Stimulated activated CD8-positive, alpha-beta memory T cell treated with anti-CD3 and anti-CD28 coated beads, Interleukin-7, amount 100 ng/mL, for 1 hour (primary cell): ENCODE measurements at places on chromosomes 5 and 9.
A peak's percentile ranks its signal among the peaks of the same experiment; 100 is the strongest.

DNA sequence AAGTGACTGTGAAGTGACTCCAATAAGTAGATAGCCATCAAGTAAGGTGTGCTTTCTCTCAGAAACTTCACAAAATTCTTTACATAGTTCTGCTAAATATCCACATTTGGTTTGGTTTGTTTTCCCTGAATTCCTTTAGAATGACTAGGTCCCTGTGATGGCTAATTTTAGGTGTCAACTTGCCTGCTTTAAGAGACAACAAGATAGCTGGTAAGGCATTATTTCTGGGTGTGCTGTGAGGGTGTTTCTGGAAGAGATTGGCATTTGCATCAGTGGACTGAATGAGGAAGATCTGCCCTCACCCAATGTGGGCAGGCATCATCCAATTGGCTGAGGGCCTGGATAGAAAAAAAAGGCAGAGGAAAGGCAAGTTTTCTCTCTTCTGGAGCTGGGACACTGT, 8.3 kb upstream of the PTBP3 start:
- DNase-seq, result no peak

DNA sequence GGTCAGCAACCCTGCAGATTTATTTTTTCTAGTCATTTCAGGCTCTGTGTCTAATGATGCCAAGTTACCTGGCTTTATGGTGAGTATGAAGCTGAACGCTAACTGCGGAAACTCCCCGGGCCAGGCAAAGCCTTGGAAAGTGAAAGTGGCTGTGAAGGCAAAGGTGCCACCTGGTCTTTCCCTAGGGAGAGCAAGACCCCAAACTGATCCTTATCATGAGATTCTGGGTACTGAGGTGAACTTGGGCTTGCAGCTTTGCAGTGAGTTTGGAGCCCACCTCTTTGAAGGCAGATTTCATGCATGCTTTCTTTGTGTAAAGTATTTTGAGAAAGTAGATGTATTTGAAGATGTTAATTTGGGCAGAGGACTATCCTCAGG, 63.3 kb downstream of the CARTPT start:
- no peak for DNase-seq

DNA sequence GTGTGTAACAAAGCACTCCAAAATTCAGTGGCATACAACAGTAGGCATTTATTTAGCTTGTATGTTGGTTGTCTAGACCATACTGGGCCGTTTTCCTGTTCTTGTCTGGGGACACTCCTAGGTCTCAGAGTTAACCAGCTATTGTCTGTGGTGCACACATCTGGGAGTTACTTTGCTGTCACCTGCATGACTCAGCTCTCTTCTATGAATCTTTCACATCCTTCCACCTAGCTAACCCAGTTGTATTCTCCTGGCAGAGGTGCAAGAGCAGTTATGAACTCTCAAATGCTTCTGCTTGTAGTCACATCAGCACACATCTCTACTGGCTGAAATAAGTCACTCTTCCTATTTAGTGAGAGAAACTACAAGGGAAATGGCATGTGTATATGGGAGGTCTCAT, 138.1 kb downstream of the BAAT start:
- no peak for DNase-seq

DNA sequence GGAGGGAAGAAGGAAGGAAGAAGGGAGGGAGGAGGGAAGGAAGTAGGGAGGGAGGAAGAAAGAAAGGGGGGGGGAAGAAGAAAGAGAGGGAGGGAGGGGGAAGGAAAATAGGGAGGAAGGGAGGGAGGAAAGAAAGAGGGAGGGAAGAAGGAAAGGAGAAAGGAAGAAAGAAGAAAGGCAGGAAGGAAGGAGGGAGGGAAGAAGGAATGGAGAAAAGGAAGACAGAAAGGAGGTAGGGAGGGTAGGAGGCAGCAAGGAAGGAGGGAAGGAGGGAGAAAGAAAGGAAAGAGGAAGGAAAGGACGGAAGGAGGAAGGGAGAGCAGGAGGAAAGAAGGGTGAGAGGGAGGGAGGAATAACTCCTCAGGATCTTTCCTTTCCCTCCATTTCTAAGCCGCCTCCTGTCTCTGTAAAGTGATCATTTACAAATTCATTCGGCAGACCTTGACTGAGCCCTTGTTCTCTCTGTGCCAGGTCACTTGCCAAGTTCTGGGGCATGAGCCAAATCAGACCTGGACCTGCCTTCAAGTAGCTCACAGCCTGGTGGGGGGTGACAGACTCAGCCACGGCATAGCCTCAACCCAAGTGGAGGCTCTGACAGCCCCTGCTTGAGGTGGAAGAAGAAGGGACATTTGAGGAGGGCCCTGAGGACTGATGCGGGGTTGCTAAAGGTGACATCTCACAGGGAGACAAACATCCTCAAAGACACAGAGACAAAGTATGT, 69.0 kb upstream of the HRH2 start:
- DNase-seq, result no peak

- DNase-seq, result no peak
These were observed 35.2 kb upstream of the PLEKHG4B start for GRCh38 chr5:56561-57290.

GRCh38 chr9:34884747-34885189, 73.3 kb upstream of the PHF24 start:
- DNase-seq, result no peak

DNA sequence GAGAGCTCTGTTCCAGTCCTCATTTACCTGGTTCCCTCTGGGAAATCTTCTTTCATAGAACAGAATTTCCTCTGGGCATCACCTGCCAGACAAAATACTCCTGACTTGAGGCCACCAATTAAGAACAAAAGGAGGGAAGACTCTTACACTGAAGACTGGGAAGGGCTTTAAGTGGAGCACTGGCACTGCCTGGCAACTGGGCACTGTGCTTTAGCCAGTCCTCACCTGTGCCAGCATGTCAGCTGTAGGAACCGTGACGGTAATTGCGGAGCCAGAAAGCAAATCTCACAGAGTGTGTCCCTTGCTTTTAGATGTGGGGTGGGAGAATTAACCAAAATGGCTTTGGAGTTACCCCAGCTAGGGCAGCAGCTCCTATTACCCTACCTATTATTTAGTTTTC, 40.6 kb downstream of the FAM219A start:
- no peak for DNase-seq

DNA sequence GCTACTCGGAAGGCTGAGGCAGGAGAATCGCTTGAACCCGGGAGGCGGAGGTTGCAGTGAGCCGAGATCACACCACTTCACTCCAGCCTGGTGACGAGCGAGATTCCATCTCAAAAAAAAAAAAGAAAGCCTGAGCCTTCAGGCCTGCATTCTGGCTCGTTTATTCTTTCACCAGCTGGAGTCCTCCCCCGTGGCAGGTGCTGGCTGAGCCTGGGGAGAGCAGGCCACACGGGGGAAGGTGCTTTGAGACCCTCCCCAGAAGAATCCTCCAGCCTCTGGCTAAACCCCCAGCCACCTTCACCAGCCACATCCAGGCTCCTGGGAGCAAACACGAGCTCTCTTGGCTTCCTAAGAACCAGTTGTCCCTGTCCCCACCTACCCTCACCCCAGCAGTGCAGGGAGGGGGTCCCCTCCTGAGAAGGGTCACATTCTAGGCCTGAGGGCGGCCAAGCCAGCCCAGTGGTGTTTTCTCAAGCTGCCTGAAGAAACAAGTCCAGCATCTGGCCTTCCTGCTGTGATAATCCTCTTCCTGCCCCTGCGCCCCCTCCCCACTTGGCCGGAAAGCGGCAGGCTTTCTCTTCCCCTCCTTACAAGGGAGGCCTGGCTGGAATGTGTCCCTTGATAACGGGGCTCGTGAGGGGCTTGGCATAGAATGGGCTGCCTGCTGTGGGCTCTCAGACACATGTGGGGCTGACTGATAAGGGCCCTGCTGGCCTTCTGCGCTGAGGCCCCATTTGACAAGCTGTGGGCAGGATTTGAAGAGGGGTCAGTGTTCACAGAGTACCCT, 41.5 kb downstream of the PLPP7 start:
- DNase-seq, result no peak

- DNase-seq, result no peak
These were observed 963.0 kb upstream of the DMAC1 start for GRCh38 chr9:8762479-8763085.

- no peak for DNase-seq
These were observed 38.9 kb upstream of the NMUR2 start for GRCh38 chr5:152443935-152444334.

DNA sequence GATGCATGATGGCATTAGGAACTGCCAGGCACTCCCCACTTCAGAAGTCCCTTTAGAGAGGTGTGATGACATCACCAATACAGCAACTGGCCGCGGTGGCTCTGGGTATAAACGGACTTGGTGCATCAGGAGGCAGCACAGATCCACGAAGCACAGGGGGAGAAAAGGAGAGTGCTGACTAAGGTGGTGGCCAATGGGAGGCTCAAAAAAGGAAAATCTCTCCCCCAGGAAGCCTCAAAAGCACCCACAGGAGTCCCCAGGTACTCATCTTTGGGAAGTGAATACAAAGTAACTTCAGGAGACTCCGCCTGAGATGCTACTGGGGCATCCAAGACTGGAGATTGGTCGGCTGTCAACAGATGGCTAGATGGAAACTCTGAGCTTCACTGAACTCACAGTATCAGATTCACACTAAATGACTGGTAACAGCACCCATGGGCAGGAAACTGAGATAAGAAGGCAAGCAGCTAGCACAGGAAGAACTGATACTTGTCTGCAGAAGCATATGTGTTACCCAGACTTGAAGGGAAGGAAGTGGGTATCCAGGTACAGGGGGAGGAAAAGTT, 7.6 kb downstream of the TTC39B start:
- peak; percentile 29 for DNase-seq

DNA sequence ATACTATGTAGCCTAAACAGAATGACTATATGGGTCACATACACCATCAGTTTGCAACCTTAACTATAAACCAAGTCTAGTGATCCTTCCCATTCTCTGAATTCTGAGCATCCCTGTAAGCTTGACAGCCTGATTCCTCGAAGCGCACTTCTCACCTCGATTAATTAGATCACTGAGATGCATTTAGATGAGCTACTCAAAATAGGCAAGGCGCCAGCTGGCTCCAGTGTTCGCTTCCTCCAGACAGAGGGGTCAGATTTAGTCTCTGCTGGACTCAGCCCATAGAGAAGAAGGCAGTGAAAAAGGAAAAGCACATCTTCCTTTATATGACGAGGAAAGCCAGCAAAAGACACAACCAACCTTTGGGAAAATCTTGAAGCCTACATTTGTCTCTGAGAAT, 371.5 kb downstream of the MLLT3 start:
- DNase-seq, result no peak

GRCh38 chr5:157390551-157391297, 69.3 kb upstream of the NIPAL4 start:
- peak; percentile 14 for DNase-seq

DNA sequence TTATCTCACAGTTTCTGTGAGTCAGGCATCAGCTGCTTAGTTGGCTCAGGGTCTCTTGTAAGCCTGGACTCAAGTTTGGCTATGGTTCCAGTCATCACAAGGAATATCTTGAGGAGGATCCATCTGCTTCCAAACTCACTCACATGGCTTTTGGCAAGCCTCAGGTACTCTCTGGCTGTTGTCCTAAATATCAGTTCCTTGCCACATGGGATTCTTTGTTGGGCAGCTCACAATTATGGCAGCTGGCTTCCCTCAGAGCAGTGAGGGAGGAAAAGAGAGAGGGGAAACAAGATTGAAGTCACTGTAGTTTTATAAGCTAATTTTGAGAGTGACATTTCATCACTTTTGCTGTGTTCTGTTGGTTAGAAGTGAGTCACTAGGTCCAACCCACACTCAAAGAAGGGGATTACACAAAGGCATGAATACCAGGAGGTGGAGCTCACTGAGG, 144.5 kb downstream of the GCNT1 start:
- DNase-seq, result no peak

GRCh38 chr5:64188776-64189175, 23.1 kb downstream of the RNF180 start:
- DNase-seq, result no peak

GRCh38 chr5:143534761-143535154, 131.3 kb upstream of the NR3C1 start:
- DNase-seq, result no peak

DNA sequence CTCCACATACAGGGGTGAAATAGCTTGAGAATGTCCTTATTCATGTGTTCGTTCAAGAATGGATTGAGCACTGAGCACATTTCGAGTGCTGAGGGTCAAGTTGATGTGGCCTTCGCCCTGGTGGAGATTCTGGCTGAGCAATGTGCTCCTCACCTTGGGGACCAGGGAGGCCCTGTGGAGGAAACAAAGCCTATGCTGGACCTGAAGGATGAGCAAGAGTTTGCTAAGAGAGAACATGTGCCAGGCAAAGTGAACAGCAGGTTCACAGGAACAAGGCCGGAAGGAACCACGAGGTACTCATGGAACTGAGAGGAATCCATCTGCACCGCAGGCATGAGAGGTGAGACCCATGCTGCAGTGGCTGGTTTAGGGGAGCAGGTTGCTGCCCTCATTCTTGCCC, 102.4 kb downstream of the PSD2 start:
- DNase-seq, result no peak

DNA sequence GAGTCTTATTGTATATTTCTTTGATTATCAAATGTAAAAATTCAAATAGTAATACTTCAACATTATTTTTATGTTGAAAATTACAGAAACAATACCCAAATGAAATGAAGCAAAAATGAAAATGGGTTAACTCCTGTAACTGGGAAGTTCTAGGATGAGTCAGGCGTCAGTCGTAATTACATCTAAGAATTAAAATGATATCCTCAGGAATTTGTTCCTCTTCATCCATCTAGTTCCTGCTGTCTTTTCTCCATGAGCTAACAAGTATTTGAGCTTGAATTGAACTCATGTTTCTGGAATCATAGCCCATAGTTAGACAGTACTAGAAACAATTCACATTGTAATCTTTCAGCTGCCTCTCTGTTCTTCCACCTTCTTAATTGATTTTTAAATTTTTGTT, 568.3 kb upstream of the TLE4 start:
- DNase-seq, result no peak

DNA sequence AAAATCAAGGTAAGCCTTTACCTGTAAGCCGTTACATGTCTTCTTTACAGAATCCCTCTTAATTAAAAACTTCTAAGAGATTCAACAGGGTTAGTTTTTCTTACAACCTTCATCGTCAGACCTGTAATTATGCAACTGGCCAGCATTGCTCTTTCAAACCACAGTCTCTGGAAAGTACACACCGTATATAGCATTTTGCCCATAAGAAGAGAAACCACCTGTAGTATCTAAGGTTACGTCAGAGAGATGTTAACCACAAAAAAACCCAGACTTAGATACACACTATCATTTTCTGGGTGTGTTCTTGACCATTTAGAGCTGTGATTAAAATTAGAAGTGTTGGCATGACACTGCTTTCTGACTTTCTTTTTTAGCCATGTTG, 140.0 kb downstream of the MUSK start:
- DNase-seq, result no peak

DNA sequence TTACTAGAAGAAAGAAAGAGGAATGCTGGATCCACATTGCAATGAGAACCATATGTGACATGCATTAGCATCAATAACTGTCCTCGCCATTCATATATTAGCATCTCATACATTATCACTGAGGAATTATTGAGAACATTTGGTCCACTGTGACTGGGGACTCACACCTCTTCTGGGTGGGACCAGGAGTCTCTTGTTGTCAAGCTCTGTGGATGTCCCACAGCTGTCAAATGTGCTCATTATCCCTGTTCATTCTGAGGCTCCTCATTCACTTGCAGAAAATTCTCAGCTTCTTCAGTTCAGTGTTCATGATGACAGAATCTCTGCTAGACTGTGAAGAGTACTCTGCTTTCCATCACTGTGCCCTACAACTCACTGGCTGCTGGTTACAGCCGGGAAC, 109.4 kb downstream of the PJA2 start:
- DNase-seq, result no peak

GRCh38 chr9:80954521-80954920, 734.8 kb downstream of the TLE1 start:
- DNase-seq, result no peak

GRCh38 chr9:133008824-133009223, 22.0 kb upstream of the GTF3C5 start:
- no peak for DNase-seq

GRCh38 chr5:176650354-176650884, 3.1 kb downstream of the TSPAN17 start:
- DNase-seq, result no peak
